Aorta (tissue), 5 donors: ENCODE measurements at places on chromosomes 3 and 15.

GRCh38 chr15:45185903-45186770, 1.6 kb downstream of the SHF start:
- H3K4me3 ChIP-seq, result no peak overlapping the region
- H3K27ac ChIP-seq, result peak overlapping the region; percentile 9
- H3K4me1 ChIP-seq, result no peaks in the 10 kb centered on the region
- no peaks in the 10 kb centered on the region for H3K27me3 ChIP-seq
- DNase-seq, result no peak
- no peaks in the 10 kb centered on the region for H3K36me3 ChIP-seq

DNA sequence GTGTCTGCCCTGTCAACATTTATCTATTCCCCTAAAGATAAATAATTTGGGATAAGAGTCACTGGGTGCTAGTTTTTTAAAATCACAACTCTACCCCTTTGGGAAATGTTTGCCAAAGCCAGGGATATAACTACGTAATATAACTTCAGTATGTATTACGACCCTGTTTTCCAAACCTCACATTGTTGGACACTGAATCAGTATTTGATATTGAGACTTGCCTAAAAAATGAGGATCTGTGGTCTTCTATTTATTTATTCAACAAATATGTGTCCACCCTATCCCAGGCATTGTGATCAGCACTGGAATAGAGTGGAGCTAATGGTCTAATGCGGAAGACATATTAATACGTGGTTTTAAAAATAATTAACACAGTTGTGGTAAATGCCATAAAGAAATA, 4.5 kb upstream of the MGA start:
- H3K27me3 ChIP-seq, result no peaks in the 10 kb centered on the region
- H3K4me1 ChIP-seq, result no peaks in the 10 kb centered on the region
- H3K36me3 ChIP-seq, result no peaks in the 10 kb centered on the region
- H3K27ac ChIP-seq, result no peak overlapping the region
- H3K4me3 ChIP-seq, result no peak overlapping the region

DNA sequence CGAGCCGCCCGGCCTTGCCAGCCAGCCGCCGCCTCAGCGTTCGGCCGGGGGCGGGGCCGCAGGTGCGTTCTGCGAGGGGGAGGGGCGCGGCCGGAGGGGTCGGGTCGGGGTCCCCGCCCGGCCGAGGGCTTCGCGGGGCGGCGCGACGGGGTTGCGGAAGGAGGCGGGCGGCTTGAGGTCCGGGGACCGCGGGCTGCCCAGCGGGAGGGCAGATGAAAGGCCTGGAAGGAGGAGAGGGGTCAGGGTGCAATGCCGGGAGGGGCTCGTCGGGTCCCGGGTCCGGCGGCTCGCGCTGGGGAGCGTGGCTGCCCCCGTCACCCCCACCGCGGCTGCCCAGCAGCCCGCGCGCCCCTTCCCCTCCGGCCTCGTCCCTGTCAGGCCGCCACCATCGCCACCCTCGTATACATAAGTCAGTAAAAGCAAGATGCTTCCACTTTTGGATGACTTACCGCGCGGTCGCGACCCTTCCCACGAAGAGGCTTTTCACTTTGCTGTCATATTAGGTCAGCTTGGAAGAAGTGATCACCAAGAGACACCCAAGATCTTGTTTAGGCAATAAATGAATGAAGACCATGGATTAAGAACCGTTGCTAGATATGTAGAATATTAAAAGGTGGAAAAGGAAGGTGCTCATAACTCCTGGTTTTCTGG, 620 bp upstream of the ANP32A start:
- no peaks in the 10 kb centered on the region for H3K27me3 ChIP-seq
- no peak overlapping the region for H3K27ac ChIP-seq
- no peaks in the 10 kb centered on the region for H3K36me3 ChIP-seq
- H3K4me1 ChIP-seq, result no peaks in the 10 kb centered on the region

DNA sequence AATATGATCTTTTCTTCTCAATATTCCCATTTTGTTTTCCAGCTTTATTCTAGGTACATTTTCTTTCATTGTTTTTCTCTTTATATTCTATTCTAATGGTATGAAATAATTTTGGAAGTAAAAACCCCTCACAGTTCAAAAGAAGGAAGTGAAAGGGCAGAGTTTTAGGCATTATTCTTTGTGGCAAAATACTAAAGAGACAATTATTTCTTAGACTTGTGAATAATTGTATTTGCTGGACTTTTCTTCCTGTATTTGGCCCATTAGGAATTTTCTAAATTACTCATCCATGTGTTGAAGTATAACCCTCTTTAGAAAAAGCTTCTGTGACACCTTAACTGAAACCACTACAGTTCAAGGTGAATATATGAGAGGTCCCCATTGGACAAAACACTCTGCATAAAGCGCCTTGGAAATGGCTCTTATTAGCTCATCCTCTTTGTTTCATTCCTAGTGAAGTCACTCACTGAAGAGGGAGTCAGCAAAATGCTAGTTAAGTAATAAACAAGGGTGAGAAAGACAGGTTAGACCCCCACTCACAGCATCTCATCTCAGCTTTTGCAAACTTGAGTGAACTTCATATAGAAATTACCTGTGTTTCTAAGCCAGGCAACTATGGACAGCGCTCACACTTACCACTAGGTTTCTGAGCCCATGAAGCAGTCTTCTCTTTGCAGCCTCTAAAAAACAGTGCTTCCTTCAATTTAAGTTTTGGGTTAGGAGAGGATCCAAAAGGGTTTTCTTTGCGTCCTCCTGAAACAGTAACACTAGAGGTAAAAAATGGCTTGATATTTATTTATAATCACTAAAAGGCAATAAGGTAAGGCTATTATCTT, 327.5 kb downstream of the ARPP21 start:
- H3K27me3 ChIP-seq, result no peaks in the 10 kb centered on the region
- no peaks in the 10 kb centered on the region for H3K36me3 ChIP-seq
- H3K4me3 ChIP-seq, result no peak overlapping the region
- H3K27ac ChIP-seq, result no peak overlapping the region

DNA sequence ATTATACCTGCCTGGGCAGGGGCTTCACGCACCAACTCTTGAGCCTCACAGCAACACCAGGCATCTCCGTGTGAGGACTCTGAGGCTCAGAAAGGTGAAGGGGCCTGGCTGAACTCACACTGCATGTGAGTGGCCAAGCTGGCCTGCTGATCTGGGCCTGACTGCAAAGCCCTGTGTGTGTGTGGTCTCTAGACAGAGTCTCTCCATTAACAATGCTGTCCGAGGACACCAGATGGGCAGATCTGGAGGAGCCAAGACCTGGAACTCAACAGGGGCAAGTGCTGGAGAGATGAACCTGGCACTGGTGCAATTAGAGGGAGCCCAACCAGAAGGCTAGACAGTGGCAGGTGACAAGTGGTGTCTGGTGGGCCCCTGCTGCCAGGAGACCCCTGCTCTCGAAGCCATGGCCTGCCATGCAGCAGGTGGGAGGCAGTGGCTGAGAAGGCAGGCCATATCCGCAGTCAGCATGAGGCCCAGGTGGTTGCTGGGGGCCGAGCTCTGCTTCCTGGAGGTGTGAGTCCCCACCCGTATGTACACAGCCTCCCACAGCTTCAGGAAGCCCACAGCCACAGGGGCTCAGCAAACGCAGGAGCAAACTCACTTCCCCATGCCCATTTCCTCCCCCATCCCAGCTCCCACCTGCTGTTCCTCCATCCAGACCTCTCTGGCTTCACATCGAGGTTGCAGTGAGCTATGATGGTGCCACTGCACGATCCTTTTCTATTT, 39.0 kb downstream of the CYP11A1 start:
- H3K36me3 ChIP-seq, result no peaks in the 10 kb centered on the region
- no peak overlapping the region for H3K4me3 ChIP-seq
- H3K27ac ChIP-seq, result no peak overlapping the region
- no peaks in the 10 kb centered on the region for H3K4me1 ChIP-seq
- no peak for DNase-seq

DNA sequence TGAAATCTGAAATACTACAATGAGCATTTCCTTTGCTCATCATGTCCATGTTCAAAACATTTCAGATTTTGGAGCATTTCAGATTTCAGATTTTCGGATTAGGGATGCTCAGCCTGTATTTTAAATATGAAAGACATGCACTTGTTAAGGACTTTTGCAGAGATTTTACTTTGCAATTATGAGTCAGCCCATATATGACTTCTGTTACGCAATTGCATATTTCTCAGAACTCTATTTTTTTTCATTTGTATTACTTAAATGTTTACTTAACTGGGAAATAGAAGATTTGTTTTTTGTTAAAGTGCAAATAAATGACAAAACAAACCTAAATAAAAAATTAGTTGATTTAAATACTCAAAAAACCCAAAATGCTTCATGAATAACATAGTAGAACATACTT, 376.2 kb downstream of the ZBTB20 start:
- H3K4me1 ChIP-seq, result no peaks in the 10 kb centered on the region
- no peak overlapping the region for H3K4me3 ChIP-seq
- H3K36me3 ChIP-seq, result no peaks in the 10 kb centered on the region
- DNase-seq, result no peak
- no peaks in the 10 kb centered on the region for H3K27me3 ChIP-seq

GRCh38 chr3:71784914-71785531, at the start of gene PROK2:
TSS of gene PROK2 (minus strand) at chr3:71785148. CDS start at chr3:71785052, 96 bp downstream.
- no peaks in the 10 kb centered on the region for H3K4me1 ChIP-seq
- H3K27me3 ChIP-seq, result peaks cover 6% of the 10 kb centered on the region
- no peak within 1 kb of the TSS for H3K27ac ChIP-seq
- H3K36me3 ChIP-seq, result no peaks in the 10 kb centered on the region
- peak within 1 kb of the TSS; percentile 23 for H3K4me3 ChIP-seq

DNA sequence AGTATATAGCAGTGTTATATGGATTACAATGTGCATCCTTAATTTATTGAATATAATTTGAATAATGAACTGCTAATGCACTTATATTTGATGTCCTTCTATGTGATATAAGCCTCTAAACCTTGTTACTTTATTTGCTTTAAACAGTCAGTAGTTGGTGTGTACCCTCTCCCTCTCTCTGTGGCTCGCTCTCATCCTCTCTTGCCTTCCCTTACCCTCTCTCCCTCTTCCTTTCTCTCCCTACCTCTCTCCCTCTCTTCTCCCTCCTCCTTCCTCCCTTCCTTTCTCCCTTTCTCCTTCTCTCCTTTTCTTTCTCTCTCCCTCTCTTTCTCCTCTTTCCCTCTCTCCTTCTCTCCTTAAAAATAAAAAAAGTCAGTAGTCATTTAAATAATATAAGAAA, 28.9 kb downstream of the MGA start:
- H3K27ac ChIP-seq, result no peak overlapping the region
- no peaks in the 10 kb centered on the region for H3K4me1 ChIP-seq
- DNase-seq, result no peak
- no peaks in the 10 kb centered on the region for H3K27me3 ChIP-seq
- no peak overlapping the region for H3K4me3 ChIP-seq

GRCh38 chr3:117728226-117728625, 1018.6 kb downstream of the TUSC7 start:
- H3K4me3 ChIP-seq, result no peak overlapping the region
- no peaks in the 10 kb centered on the region for H3K36me3 ChIP-seq
- no peak for DNase-seq
- H3K27ac ChIP-seq, result no peak overlapping the region

DNA sequence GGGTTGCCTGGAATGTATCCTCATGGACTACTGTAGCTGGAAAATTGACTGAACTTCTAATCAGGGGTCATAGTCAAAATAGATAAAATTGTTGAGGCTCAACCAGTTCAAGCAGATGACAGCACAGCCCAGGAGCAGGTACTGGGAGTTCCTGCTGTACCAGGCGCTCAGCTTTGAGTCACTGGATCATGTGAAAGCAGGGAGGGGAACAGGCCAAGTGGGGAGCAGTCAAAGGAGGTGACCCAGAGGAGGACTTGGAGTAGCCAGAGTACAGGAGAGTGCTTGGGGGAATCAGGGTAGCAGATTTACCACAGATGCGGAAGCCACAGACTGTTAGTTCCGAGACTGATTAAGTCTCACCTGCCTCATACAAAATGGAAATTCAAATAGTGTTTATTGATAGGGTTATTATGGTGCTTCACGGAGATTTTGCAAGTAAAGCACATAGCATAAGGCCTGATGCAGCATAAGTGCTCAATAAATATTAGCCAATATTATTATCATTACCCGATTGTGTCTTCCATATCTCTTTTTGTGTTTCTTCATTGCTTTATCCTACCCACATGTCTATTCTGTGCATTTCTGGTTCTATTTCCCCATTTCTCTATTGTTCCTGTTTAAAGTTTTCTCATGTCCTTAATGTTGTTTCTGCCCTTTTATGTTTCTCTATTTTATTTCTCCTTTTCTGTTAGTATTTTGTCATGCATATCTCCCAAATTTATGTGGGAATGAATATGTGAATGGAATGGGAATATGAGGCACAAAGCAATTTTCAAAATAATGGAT, 369.2 kb upstream of the MCTP2 start:
- H3K4me1 ChIP-seq, result no peaks in the 10 kb centered on the region
- no peak overlapping the region for H3K27ac ChIP-seq
- H3K36me3 ChIP-seq, result no peaks in the 10 kb centered on the region
- no peak overlapping the region for H3K4me3 ChIP-seq
- DNase-seq, result no peak

GRCh38 chr3:122572940-122573412, 4.5 kb upstream of the PARP15 start:
- H3K27me3 ChIP-seq, result no peaks in the 10 kb centered on the region
- no peaks in the 10 kb centered on the region for H3K36me3 ChIP-seq
- no peaks in the 10 kb centered on the region for H3K4me1 ChIP-seq
- H3K27ac ChIP-seq, result no peak overlapping the region
- no peak for DNase-seq

DNA sequence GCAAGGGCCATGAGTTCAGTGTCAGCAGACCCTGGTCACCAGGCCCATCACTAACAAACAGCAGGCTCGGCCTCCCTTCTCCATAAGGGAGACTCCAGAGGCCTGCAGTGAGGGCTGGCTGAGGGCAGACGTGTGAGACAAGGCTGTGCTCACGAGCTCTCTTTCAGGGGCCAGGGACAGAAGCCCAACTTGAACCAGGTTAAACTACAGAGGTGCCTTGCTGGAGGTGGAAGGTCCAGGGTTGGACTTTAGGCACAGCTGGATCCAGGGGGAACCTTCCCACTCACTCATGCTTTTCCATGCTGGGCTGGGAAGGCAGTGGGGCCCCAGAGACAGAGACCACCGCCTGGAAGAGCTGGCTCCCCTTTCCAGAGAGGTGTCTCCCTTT, 19.0 kb downstream of the CFAP100 start:
- H3K27ac ChIP-seq, result no peak overlapping the region
- no peaks in the 10 kb centered on the region for H3K4me1 ChIP-seq
- no peak for DNase-seq
- no peaks in the 10 kb centered on the region for H3K27me3 ChIP-seq

DNA sequence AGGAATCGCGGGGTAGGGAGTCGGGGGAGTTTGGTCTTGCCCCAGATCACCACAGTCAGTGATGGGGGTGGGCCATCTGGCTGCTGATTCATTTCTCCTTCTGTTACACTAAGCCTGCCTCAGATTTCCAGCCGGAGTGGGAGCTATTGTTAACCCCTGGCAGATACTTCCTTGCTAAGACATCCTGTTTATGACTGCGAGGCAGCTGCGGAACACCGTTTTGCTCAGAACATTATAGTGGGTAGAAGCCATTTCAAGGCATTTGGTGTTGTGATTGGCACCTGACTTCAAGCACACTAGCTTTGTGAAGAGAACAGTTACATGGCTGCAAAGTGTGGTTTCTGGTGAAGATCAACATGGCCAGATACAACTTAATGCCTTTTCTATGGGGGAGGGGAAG, 73.8 kb downstream of the FLNB start:
- no peaks in the 10 kb centered on the region for H3K4me1 ChIP-seq
- no peak for DNase-seq
- no peaks in the 10 kb centered on the region for H3K27me3 ChIP-seq
- no peak overlapping the region for H3K4me3 ChIP-seq
- H3K36me3 ChIP-seq, result peaks cover 2% of the 10 kb centered on the region
- H3K27ac ChIP-seq, result peak overlapping the region; percentile 33

GRCh38 chr3:158722108-158722507, 10.1 kb downstream of the RARRES1 start:
- H3K27me3 ChIP-seq, result no peaks in the 10 kb centered on the region
- no peak for DNase-seq
- H3K36me3 ChIP-seq, result no peaks in the 10 kb centered on the region
- H3K4me1 ChIP-seq, result peaks cover 4% of the 10 kb centered on the region

- peaks cover 1% of the 10 kb centered on the region for H3K4me1 ChIP-seq
- H3K27me3 ChIP-seq, result no peaks in the 10 kb centered on the region
Observed at GRCh38 chr3:125022206-125022605, 33.6 kb downstream of the HEG1 start.
